NCI-H2029 (cell line): ENCODE measurements at places on chromosomes 3 and 15.
A peak's percentile ranks its signal among the peaks of the same experiment; 100 is the strongest.

GRCh38 chr3:10648181-10648580 is 142.8 kb upstream of the ATP2B2 start:
- no peak for DNase-seq

DNA sequence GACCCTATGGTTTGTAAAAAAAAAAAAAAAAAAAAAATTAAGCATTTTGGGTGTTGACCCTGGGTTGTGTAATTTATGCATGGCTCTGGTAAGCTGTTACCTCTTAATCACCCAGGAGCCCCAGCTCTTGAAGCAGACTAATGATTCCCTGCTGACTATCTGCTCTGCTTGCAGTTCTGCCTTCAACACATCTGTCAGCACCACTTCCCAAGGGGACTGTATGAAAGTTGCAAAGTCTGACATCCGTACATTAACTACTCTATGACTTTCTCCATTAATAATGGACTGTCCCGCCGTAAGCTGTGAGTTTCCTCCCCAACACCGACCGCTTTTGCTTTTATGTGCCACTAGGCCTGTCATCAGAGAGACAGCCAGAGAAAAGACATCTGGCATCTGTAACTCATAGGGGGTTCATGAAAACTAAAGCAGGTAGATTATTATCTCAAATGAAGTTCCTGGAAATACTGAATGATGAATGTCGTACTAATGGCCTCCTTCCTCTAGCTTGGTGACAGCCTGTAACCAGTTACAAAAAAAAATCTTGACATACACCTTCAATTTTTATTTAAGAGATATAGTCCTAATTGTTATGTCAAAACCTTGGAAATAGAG is 271.5 kb downstream of the IL5RA start:
- no peak for DNase-seq

GRCh38 chr3:125055913-125056745 is at the start of gene HEG1:
Gene HEG1, minus strand, starts transcription at chr3:125055997. Its CDS starts 107 bp downstream, at chr3:125055890.
- DNase-seq = no peak

- DNase-seq = peak; percentile 93
Observed at GRCh38 chr3:47522082-47522987, 8.8 kb upstream of the ELP6 start.

GRCh38 chr3:24100696-24101402 is 155.8 kb downstream of the NR1D2 start:
- DNase-seq = peak; percentile 31

GRCh38 chr3:42875325-42876151 is at the start of gene CYP8B1:
Gene CYP8B1, minus strand, starts transcription at chr3:42875879. Its CDS starts 63 bp downstream, at chr3:42875816.
- no peak for DNase-seq

GRCh38 chr3:18572809-18573208 is 147.7 kb upstream of the SATB1 start:
- DNase-seq = no peak

DNA sequence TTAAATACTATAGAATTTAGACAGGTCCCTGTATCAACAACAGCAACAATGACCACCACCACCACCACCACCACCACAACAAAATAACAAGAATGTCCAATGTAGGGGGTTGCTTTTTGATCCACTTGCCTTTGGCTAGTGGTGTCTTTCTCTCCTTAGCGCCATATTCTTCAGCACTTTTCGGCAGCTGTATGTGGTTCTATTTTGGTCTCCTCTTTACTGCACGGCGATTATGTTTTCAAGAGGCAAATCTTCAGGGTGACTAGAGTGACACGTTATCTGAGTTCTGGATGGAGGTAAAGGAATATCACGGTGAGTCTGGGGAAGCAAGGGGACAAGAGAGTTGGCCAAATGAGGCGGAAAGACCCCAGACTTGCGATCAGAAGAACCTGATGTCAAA is 56.1 kb downstream of the ST6GAL1 start:
- DNase-seq = no peak

DNA sequence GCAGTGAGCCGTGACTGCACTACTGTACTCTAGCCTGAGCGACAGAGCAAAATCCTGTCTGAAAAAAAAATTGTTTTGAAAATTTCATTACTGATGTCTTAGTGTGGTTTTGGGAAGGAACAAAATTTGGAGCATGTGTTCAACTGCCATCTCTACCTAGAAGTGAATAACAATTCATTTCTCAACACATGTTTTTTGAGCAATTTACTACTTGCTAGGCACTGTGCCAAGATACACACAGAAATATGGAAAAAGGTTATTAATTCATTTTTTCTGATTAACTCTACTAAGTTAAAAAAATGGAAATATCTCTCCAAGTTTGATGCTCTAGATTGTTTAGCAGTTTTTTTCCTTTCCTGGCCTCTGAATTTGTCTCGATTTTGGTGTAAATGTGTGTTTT is 5.2 kb upstream of the TCF12 start:
- no peak for DNase-seq

DNA sequence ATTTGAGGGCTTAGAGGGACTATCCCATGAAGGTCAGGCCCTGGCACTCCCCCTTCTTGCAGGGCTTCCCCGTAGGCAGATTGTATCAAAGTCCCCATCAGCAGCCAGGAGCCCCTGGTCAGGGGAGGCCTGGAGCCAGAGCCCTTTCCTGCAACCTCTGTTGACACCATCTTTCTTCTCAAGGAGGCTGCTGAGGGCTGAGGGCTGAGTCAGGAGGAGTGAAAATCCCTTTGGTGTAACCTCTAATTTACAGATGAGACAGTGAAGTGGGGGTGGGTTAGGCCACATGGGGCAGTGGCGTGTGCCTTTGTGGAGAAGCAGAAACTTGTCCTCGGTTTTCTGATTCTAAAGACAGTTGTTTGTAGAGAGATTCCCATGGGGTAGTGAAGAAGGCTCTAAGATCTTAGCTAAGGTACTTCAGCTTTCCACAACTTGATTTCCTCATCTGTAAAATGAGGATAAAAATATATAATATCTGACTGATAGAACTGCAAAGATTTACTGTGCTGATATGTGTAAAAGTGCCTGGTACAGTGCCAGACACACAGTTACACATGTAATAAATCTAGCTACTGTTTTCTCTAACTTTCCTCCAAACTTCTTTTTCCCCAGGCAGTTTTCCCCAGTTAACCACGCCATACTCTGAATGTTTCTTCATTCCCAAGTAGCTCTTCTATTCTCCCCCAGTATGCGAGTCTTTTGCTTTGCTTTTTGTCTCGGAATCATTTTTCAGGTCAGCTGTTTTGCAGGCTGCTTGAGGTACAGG is 249.4 kb upstream of the TPM1 start:
- no peak for DNase-seq

- no peak for DNase-seq
Observed at GRCh38 chr15:96804754-96805153, 474.3 kb downstream of the NR2F2 start.

DNA sequence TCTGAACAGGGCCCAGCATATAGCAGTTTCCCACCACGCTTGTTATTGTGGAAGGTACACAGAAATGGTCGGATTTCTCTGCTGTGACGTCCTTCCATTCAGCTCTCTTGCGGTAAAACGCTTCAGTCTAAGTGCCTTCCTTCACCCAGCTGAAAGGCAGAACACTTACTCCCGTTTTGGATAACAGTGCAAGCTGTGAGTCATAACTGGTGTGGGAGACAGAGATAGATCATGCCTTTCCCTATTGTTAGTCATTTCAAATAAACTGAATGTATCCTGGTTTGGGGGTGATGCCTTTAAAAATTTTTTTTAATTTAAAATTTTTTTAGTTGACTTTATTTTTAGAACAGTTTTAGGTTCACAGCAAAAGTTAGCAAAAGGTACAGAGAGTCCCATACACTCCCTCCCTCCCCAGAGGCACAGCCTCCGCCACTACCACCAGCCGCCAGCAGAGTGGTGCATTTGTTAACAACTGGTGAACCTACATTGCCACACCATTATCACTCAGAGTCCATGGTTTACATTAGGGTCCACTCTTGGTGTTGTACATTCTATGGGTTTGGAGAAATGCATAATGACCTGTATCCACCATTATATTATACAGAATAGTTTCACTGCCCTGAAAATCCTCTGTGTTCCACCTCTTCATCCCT is 94.9 kb upstream of the NSMCE3 start:
- no peak for DNase-seq

- peak; percentile 17 for DNase-seq
Observed at GRCh38 chr3:161372321-161373260, 1.3 kb upstream of the SPTSSB start.

- DNase-seq = peak; percentile 23
Observed at GRCh38 chr3:28612232-28612631, 263.6 kb upstream of the AZI2 start.

DNA sequence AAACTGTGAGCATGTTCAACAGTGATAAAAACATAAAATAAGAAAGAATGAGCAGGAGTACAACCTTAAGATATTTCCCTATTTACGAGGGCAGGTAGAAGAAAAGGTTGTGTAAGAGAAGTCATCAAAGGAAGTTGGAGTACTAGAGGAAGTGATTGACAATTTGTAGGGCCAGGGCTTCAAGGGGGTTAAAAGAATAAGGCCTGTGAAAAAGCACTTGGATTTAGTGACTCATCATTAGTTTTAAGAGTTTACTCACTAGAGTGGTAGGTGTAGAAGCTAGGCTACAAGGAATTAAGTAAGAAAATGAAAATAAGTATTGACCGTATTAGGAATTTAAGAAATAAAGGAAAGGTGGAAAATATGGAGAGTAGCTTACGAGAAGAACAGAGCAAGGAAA is 23.6 kb downstream of the KCNMB3 start:
- DNase-seq = no peak
